HepG2 (cell line): ENCODE measurements at places on chromosomes 3 and 15. TPM values are rescaled to one million over a fixed set of nuclear protein-coding genes. Genes with fewer than 3 reads are reported as not detected.

GRCh38 chr3:42820746-42821051 is 11.5 kb downstream of the ACKR2 start:
- no peak overlapping the region for H3K4me3 ChIP-seq
- no peak for DNase-seq
- H3K27me3 ChIP-seq, result no peaks in the 10 kb centered on the region
- peaks cover 73% of the 10 kb centered on the region for H3K4me1 ChIP-seq

DNA sequence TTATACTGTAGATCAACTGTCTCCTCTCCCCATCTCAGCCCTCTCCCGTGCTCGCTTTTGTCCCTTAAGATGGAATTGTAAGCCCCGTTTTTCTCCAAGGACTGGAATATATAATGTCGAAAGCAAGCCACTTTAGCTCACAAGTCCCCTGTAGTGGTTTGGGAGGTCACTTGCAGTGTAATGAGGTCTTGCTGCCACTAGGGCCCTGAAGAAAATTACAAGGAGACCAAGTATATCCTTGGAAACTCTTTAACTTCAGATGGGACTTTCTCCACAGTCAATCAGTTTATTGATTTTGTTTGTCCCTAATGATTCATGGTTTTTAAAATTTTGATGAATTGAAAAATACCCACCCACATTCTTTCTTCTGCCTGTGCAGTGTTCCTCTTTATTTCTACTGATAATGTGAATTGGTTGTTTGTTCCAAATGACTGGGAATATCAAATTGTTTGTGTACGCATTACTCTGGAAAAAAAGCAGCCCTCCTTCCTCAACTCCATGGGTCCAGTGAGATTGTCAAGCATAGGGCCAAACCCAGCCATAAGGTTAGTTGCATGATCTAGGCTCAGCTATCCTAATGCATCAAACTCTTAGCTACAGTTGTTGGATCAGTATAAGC is 294.8 kb downstream of the MCTP2 start:
- H3K27ac ChIP-seq, result no peak overlapping the region
- no peaks in the 10 kb centered on the region for H3K4me1 ChIP-seq
- no peaks in the 10 kb centered on the region for H3K36me3 ChIP-seq
- no peaks in the 10 kb centered on the region for H3K27me3 ChIP-seq
- DNase-seq, result no peak

DNA sequence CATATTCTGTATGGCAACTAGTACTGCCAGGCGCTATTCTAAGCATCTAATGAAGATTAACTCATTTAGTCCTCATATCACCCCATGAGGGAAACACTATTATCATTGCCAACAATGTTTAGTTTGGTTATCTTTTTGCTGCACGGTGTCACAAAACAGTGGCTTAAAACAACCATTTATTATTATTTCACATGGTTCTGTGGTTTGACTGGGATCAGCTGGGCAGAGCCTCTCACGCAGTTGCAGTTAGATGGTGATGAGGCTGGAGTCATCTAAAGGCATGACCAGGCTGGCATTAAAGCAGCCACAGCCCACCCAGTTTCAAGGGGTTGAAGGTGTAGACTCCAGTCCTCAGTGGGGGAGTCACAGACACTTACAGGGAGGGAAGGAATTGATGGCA is 32.8 kb upstream of the RASA2 start:
- H3K4me3 ChIP-seq, result no peak overlapping the region
- no peaks in the 10 kb centered on the region for H3K36me3 ChIP-seq
- H3K27ac ChIP-seq, result no peak overlapping the region
- DNase-seq, result no peak
- H3K4me1 ChIP-seq, result peaks cover 65% of the 10 kb centered on the region
- H3K27me3 ChIP-seq, result no peaks in the 10 kb centered on the region

GRCh38 chr15:64105113-64105704 is 9.4 kb downstream of the SNX1 start:
- H3K27ac ChIP-seq, result no peak overlapping the region
- DNase-seq, result no peak
- no peaks in the 10 kb centered on the region for H3K27me3 ChIP-seq
- H3K4me1 ChIP-seq, result peaks cover 41% of the 10 kb centered on the region
- peaks cover 5% of the 10 kb centered on the region; the same call in 1 of the 3 replicates for H3K36me3 ChIP-seq

DNA sequence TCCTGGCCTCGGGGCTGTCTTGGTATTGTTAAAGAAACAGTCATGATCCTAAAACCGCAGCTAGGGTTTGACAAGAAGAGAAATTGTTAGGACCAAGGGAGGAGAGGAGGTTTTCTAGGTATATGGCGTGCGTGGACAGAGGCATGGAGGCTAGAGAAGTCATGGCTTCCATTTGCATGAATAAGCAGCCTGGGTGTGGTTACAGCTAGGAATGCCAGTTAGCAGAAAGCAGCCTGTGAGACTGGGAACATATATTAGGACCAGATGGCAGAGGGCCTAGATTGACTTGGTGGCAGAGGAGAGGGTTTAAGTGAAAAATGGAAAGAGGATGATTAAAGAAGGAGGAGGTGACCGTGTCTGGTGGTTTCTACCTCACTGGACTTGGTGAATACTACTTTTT is 573.6 kb upstream of the ARRDC4 start:
- DNase-seq, result no peak
- no peaks in the 10 kb centered on the region; the same call in 1 of the 2 replicates for H3K27me3 ChIP-seq
- H3K4me1 ChIP-seq, result no peaks in the 10 kb centered on the region
- no peak overlapping the region for H3K4me3 ChIP-seq

- H3K4me1 ChIP-seq, result peaks cover 10% of the 10 kb centered on the region
- H3K27ac ChIP-seq, result no peak overlapping the region
- no peaks in the 10 kb centered on the region for H3K36me3 ChIP-seq
These were observed 117.4 kb downstream of the TIGIT start for GRCh38 chr3:114411190-114411668.

- H3K4me1 ChIP-seq, result peaks cover 74% of the 10 kb centered on the region
- peak; percentile 74 for DNase-seq
- H3K27ac ChIP-seq, result peak overlapping the region; percentile 99
- no peaks in the 10 kb centered on the region for H3K36me3 ChIP-seq
These were observed 11.4 kb downstream of the NEK10 start for GRCh38 chr3:27357665-27358258.

DNA sequence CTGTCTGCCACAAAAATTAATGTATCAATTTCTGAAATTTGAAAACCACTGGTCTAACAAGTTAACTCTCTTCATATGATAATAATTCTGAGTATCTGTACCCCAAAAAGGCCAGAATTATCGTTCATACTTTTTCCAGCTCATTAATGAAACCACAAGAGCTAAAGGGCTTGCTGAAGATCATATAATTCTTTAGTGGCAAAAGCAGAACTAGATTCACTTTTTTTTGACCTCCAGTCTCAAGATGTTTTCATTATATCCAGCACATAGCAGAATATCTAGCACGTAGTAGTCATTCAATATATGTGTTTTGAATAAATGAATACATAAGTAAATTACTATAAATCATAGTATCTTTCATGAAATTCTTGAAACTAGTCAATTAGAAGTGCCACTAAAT is 246.7 kb upstream of the KCNH8 start:
- H3K4me1 ChIP-seq, result no peaks in the 10 kb centered on the region
- H3K36me3 ChIP-seq, result no peaks in the 10 kb centered on the region
- no peaks in the 10 kb centered on the region; the same call in 1 of the 2 replicates for H3K27me3 ChIP-seq
- H3K27ac ChIP-seq, result no peak overlapping the region

- DNase-seq, result no peak
- no peaks in the 10 kb centered on the region for H3K27me3 ChIP-seq
- no peak overlapping the region for H3K27ac ChIP-seq
- H3K36me3 ChIP-seq, result peaks cover 13% of the 10 kb centered on the region
- H3K4me3 ChIP-seq, result no peak overlapping the region
These were observed 8.2 kb downstream of the SNX33 start for GRCh38 chr15:75655931-75656330.

- H3K36me3 ChIP-seq, result no peaks in the 10 kb centered on the region
- H3K4me1 ChIP-seq, result no peaks in the 10 kb centered on the region
- no peak overlapping the region for H3K4me3 ChIP-seq
- no peaks in the 10 kb centered on the region for H3K27me3 ChIP-seq
- no peak overlapping the region for H3K27ac ChIP-seq
- no peak for DNase-seq
These were observed 24.7 kb upstream of the MCTP2 start for GRCh38 chr15:94206463-94207167.

- H3K4me3 ChIP-seq, result no peak overlapping the region
- no peaks in the 10 kb centered on the region for H3K36me3 ChIP-seq
- H3K4me1 ChIP-seq, result peaks cover 24% of the 10 kb centered on the region
- H3K27me3 ChIP-seq, result no peaks in the 10 kb centered on the region
These were observed 32.1 kb downstream of the TFDP2 start for GRCh38 chr3:142117056-142117851.

GRCh38 chr3:56484122-56484521 is 15.9 kb upstream of the ERC2 start:
- H3K36me3 ChIP-seq, result no peaks in the 10 kb centered on the region
- no peak overlapping the region for H3K27ac ChIP-seq
- no peaks in the 10 kb centered on the region for H3K4me1 ChIP-seq
- no peaks in the 10 kb centered on the region for H3K27me3 ChIP-seq

DNA sequence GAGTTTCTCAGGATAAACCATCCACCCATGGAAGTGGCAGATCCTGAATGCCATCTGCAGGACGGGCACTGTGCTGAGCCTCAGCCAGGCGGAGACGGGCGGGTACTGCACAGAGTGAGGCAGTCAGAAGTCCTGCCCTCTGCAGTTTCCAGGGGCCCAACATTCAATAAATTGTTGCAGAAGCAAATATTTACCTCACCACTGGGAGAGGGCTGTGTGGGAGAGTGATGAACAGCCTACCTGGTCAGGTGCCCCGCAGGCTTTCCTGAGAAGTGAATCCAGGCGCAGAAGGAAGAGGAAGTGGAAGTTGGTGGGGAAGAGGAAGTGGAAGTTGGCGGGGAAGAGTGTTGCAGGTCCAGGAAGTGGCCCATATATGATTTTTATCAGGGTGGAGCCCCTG is 100.8 kb downstream of the SLCO3A1 start:
- no peak overlapping the region for H3K4me3 ChIP-seq
- H3K27ac ChIP-seq, result no peak overlapping the region

DNA sequence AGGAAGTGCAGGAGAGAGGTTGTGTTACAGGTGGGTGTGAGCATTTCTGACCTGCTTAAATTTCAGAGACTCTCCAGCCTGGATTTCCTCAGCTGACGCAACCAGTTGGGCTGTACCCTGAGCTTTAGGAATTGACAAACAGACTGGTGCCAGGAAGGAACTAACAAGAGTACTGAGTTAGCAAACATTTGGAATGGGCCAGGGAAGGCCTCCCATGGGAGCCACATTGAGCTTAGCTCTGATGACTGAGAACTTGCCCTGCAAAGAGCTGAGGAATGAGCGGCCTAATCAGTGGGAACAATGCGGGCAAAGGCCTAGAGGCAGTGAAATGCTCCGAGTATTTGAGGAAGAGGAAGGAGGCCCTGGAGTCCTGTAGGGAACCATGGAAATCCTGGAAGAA is 254.2 kb downstream of the FEZF2 start:
- no peaks in the 10 kb centered on the region for H3K36me3 ChIP-seq
- no peaks in the 10 kb centered on the region for H3K27me3 ChIP-seq
- peak overlapping the region; percentile 24 for H3K27ac ChIP-seq

The SEMA3B gene
- 25.6 and 93.2 TPM in 2 replicates for total RNA-seq

The C3orf18 gene
- 1.2 and 1.6 TPM in 2 replicates for total RNA-seq

The CSTA gene
- total RNA-seq, result 11.0 and 13.9 TPM in 2 replicates

The ACOX2 gene
- total RNA-seq, result 41.1 and 42.6 TPM in 2 replicates

The TMOD3 gene
- 23.2 and 33.7 TPM in 2 replicates for total RNA-seq
